ENCODE measurements at places on chromosomes 1 and 21.

GRCh38 chr1:236429715-236430274, 35.7 kb downstream of the EDARADD start:
- DNase-seq = no peak

DNA sequence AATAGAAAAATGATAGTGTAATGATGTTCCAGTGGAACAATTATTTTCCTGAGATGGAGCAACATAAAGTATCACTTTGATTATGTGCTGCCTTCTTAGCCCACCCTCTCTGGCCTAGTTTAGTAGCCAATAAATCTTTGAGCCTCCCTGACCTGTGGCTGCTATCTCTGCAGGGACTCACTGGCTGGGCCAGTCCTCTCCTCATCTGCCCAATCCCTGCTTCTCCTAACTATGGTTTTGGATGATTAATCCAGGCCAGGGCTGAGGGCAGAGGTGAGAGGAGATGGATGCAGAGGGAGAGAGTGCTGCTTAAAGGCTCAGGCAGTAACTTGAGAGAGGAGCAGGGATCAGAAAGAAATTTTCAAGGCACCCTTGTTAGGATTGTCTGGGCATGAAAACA, 89.0 kb upstream of the CD34 start:
- DNase-seq = no peak

GRCh38 chr1:75745276-75745675, 20.8 kb downstream of the ACADM start:
- no peak for DNase-seq

GRCh38 chr1:107793896-107794453, 171.0 kb downstream of the VAV3 start:
- no peak for DNase-seq

DNA sequence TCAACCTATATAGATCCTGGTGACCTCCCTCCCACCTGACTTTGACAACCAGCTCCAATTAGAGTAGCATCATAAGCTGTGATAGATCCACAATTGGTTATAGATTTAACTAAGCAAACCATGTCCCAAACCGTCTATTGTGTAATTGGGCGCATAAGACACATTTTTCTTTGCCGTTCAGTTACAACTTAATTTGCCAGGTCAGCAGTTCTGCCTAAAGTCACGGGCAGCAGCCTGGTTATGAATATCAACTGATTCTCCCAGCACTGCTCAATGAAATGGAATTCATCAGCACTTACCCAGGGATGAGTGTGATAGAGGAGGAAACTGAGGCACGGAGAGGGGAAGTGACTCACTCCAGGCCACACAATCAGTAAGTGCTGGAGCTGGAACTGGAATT, 73.4 kb downstream of the KLHDC7A start:
- DNase-seq = no peak

DNA sequence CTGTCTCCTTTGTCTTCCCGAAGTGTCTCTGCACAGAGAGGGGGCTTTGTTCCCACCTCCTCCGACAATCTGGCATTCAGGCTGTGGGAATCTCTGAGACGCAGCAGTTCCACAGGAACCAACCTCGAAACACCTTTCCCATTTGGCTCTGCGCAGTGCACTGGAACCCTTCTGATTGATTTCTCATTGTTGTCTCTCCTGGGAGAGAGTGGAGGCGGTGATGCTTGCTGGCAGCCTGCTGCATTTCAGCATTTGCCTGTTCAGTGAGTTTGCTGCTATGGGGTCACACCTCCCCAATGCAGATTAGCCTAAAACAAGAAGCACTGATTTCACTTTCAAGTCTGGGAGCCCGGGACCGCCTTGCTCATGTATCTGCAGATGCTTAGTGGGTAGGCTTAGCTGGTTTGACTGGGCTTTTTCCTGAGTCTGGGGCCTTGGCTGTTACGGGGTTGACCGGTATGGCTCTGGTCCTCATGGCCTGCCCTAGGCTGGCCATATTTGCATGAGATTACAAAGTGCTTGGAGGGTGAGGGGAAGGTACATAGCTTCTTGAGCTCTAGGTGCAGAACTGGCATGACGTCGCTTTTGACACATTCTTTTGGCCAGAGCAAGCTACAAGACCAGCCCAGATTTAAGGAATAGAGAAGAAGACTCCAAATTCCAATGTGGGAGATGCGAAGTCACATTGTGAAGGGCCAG, 695.3 kb downstream of the PTPRU start:
- DNase-seq = no peak

DNA sequence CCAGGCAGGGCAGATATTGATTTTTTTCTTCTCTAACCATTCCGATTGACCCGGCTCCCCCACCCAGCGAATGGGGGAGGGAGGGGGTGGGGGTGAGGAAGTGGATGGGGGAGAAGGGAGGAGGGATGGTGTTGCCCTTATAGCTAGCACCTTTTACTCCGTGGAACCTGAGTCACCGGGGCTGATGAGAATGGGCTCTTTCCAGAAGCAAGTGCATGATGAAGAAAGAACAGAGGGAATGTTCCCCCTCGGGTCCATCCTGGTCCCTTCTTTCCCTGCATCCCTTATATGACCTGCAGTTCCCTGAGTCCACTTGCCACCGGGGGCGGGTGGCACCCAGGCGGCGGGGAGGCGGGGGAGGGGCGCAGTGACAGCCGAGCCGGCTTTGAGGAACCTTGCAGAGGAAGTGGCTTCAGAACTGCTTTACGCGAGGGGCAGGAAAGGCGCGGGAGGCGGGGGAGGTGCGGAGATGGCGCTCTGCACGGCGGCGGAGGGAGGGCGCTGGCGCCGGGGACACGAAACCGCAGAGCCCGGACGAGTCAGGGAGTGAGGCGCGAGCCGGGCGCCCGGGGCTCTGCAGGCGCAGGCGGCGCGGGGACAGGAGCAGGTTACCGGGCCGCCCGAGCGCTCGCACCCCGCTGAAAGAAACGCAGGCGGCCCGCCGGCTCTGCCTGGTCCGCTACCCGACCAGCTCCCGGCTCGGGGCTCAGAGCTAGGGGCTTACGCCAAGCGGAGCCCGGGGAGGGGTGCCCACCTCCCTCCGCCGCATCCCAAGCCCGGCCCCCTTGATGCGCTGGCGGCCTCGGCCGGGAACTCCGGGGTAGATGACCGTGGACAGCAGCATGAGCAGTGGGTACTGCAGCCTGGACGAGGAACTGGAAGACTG, 49.7 kb downstream of the RASSF5 start:
- DNase-seq = peak; percentile 85

DNA sequence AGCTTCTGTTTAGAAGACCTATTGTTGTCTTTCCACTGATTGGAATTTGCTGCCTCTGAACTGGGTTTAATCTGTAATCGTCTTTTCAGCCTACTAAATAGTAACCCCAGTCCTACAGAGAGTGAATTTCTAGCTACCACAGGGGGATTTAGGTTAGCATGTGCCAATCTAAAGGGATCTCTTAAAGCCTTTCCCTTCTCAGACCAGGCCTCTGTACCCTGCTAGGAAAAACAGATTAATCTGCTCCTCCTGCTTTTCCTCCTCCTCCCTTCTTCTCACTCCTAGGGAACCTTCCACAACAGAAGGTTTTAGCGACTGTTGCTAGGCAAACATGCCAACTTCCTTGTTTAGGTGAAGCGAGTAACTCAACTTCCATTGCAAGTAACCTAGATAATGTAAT, 1.3 kb upstream of the RC3H1 start:
- DNase-seq = peak; percentile 39

DNA sequence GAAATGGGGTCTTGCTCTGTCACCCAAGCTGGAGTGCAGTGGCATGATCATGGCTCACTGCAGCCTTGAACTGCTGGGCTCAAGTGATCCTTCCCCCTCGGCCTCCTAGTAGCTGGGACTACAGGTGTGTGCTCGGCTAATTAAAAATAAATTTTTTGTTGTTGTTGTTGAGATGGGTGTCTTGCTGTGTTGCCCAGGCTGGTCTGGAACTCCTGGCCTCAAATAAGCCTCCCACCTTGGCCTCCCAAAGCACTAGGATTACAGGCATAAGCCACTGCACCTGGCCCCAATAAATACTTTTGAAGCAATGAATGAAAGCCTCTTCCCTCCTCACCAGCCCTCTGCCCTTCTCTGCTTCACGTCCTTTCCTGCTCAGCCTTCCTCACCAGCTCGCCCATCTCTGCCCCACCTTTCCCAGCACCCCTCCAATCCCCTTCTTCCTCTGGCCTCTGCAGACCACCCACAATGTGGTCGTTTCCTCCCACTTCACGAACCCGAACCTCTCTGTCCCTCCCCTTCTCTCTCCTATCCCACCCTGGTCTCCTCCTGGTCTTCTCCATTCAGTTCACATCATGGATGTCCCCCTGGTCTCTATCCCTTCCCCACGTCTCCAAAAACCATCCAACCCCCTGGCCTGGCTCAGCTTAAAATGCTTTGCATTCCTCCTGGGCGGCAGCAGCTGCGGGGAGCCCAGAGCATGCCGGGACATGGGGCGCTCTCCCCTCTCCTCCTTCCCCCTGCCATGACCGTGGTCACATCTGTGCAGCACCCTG, 38.4 kb downstream of the RAP1GAP start:
- DNase-seq = no peak

DNA sequence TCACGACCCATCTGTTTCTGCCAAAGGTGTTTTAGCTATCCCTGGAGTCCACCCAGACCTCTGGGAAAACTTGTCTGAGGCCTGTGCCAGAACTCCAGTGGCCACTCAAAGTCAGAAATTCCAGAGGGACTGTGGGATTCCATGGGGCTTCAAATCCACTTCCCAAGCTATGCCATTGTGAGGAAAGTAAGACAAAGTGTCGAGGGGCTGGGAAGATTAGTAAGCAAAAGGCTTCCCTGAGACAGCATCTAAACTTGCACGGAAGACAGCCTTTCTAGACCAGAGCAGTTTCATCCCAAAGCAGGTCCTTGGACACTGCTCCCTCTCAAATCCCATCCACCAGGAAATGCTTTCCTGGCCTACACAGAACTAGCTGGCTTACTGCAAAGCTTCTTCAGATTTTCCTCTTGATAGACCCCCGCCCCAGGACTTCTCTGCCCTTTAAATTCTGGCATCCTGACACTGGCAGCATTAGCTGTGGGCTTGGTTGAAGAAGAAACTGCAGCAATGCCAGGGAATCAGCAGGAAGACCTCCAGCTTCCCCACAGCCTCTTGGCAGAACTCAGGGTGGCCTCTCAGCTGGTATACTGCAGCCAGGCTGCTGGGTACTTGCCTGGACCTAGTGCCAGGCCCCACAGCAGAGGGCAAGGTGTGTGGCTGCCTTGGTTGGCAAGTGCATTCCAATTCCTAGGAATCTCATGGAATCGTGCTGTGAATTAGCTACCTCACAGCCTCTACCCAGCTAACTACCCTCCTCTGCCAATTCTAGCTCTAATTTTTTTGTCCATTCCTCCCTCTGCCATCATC, 27.3 kb upstream of the LMX1A start:
- no peak for DNase-seq

GRCh38 chr21:15210235-15210678, 145.5 kb upstream of the NRIP1 start:
- DNase-seq = no peak

- DNase-seq = no peak
Observed at GRCh38 chr1:160394673-160395072, 5.7 kb upstream of the VANGL2 start.

DNA sequence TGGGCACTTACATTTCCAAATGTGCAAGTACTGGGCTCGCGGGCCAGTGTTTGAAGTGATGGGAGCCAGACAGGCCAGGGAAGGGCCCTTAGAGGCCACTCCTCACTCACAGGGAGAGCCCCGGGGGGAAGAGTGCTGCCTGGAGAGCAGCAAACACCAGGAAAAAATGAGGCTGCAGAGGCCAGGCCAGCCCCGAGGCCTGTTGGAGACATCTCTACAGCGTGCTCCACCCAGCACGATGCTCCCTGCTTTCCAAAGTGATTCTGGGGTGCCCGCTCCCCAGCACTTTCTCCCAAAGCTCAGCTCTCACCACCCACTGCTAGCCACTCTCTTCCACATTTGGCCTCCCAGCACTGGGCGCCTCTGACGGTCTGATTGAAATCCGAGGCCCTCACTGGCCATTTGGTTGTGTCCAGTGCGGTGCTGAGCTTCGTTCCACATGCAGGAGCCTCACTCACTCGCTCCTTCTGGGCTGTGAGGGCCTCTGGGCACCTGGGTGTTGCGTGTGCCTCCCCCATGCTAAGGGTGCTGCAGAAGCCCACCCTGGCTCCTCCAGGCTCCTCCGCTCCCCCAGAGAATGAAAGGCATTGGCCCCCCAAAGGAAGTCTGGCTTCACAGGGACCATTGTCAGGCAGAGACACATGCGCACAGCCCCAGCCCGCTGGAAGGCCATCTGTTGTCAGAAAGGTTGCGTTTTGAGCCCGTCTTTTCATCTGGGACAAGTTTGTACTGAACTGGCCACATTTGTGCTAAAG, 385.4 kb upstream of the VAMP3 start:
- peak; percentile 1 for DNase-seq

DNA sequence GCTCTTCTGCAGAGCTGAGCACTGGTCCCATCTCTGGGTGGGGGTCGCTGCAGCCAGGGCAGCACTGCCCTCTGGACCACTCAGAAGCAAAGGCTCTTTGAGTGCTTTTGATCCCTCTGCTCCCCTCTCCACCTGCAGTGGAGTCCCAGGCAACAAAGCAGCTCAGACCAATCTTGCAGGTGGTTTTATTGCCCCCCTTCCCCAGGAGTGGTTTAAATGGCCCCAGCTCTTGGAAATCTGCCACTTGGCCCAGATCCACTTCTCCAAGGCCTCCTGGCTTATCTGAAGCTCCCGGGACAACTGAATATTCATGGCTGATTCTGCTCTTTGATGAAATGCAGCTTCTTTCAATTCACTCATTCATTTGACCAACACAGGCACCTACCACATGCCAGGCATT, 2.7 kb downstream of the STUM start:
- DNase-seq = no peak

DNA sequence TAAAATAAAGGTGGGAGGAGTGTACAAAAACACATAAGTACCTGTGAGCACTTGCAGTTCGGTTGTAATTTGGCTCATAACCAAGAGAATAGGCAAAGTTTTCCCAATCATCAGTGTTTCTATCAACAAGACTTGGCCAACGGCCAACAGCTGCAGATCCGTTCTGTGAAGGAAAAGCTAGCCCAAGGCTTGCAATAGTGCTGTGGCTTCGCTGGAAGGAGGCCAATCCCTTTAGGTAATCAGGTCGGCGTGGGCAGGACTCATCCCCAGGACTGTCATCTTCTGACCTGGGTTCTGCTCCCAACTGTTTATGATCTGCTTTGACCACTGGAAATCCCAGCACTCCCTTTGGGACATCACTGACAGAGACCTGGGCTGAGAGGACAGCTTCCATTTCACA, 107.8 kb downstream of the LYST start:
- DNase-seq = no peak

- peak; percentile 59 for DNase-seq
Observed at GRCh38 chr1:200184196-200184595, 156.7 kb downstream of the NR5A2 start.

DNA sequence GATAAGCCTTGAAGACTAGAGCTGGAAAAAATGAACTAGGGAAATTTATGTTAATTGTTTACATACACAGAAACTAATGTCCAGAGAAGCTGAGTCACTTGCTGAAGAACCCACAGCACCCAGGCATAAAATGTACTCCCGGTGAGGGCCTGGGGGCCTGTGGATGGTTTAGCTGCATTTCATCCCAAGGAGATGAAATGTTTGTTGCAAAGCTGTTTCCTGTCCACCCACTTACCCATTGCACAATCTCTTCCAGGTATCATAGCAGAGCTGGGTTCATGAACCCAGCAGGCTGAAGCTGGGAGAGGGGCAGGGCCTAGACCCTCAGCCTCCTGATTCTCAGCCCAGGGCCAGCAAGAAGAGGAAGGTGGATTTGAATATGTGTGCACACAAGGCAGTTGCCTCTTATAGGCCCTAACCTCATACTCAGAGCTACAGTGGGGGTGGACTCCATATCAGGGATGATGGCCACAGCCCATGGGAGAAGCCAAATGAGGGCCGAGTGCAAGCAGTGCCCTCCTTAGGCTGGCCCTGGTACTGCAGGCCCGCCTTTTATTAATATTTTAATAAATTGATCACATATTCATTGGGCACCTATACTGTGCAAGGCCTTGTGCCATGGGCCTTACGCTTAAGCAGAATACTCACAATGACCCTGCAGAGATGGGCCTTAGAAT, 110.8 kb downstream of the LACTBL1 start:
- no peak for DNase-seq

Data from heart right ventricle (tissue), 16 donors.